ENCODE measurements at places on chromosomes 7 and 10.

- no peak for DNase-seq
Observed at GRCh38 chr10:73253225-73253555, 746 bp upstream of the MRPS16 start.

DNA sequence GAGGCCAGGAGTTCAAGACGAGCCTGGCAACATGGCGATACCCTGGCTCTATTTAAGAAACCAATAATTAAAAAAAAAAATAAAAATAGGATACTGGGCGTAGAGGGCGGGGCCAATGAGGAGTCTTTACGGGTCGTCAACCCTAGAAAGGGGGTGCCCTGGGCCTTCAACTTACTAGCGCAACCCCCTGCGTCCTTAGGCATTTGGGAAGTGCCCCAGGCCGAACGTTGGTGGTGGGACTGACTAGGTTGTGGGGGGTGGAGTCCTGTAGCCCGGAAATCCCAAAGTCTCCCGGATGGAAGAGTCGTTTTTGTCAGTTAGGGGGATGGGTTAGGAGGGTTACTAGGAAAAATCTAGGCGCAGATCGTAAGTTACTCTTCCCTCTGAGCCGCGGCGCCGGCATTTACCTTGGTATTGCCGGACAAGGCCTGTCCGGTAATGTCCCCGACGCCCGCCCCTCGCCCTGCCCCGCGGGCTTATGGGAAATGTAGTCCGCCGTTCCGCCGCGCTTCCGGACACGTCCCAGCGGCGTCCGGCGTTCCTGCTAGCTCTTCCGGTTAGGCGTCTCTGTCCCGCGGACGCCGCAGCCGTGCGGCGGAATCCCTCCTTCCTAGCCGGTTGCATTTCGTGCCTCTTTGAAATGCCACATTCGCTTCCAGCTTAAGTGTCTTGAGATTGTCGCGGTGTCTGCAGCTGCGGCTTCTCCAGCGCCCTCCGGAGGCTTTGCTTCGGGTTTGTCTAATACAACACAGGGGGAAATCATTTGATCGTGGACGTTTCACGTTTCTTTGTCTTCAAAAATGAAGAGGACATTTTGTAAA is 1.3 kb upstream of the ACBD5 start:
- DNase-seq = peak; percentile 89

- DNase-seq = no peak
Observed at GRCh38 chr10:11646450-11646849, 35.0 kb upstream of the USP6NL start.

DNA sequence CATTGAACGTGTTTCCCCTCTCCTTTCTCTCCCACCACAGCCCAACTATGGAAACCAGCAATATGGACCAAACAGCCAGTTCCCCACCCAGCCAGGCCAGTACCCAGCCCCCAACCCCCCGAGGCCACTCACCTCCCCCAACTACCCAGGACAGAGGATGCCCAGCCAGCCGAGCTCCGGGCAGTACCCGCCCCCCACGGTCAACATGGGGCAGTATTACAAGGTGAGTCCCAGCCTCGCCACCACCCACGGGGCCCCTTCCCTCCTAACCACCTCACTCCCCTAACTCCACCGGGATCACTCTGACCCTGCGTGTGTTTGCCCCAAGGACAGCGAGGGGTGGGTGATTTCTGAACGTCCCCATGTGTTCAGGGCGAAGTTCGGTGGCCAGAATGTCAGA is 50.8 kb upstream of the PPIF start:
- DNase-seq = no peak

- no peak for DNase-seq
Observed at GRCh38 chr7:158407581-158408317, 179.9 kb downstream of the PTPRN2 start.

DNA sequence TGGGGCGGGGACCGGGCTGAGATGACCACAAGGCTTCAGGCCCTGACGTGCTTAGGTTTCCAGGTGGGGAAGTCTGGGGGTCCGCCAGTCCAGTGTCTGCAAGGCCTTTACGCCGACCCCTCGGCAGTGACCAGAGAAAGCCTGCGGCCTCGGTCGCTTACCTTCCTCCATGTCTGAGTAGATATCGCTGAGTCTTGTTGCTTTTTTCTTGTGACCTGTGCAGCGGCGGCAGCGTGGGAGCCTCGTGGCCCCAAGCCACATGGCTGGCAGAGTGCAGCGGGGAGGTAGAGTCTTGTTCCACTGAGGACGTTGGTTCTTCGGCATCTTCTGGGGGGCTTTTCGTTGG is 329 bp downstream of the NOLC1 start:
- DNase-seq = no peak

- DNase-seq = no peak
Observed at GRCh38 chr10:121579656-121580055, 18.6 kb downstream of the FGFR2 start.

DNA sequence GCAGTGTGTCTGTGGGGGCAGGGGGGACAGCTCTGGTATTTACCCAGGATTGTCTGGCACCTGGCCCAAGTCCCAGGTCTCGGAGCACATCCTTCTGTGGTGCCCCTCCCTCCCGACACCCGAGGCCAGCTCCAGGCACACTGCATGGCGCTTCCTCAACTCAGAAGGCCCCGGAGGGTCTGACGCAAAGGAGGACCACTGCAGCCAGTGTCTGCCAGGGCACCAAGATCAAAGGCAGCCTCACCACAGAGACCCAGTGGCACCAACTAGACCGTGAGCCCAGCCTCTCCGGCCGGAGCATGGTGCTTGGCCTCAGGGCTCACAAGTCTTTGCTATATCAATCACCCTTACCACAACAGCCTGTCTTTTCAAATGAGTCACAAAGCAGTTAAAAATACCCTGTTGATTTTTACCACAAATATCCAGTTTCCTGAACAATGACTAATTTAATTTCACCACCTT is 99.3 kb upstream of the DDC start:
- DNase-seq = no peak

GRCh38 chr10:132142396-132143161 is 44.2 kb upstream of the DPYSL4 start:
- DNase-seq = no peak

- DNase-seq = no peak
Observed at GRCh38 chr7:132516042-132516840, 60.0 kb downstream of the PLXNA4 start.

DNA sequence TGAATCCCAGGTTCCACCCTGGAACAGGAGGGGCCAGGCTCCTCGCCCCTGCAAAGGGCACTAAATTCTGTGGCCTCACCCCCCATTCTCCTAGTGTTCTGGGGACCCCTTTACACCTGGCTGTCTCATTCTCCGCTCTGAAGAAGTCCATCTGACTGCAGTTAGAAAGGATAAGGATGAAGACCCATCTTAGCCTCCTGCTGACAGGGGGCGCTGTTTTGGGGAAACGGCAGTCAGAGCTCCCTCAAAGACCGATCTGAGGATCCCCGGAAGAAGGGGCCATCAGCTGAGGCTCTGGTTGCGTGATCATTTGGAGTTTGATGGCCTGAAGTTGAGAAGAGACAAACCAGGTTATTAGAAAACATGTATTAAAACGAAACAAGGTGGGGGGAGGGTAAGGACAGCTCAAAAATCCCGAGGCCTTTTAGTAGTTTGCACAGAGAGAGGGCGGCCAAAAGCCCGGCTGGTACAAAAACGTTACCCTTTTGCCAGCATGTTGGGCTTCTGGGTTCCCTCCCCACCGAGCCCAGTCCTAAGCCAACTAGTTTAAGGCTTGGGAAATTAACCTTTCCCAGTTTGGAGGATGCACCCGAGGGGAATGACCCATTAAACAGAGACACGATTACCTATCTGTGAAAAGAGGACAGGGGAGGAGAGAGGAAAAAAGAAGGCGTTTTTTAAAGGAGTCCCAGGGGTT is 102.8 kb downstream of the CHN2 start:
- DNase-seq = no peak

DNA sequence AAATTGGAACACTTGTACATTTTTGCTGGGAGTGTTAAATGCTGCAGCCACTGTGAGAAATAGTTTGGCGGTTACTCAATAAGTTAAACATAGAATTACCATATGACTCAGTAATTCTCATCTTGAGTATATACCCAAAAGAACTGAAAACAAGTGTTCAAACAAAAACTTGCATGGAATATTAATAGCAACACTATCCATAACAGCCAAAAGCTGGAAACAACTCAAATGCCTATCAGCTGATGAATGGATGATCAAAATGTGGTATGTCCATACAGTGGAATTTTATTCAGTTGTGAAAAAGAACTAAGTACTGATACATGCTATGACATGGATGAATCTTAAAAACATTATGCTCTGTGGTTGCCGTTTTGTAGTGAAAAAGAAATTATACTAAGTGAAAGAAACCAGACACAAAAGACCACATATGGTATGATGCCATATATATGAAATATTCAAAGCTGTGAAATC is 63.0 kb upstream of the SP4 start:
- no peak for DNase-seq

DNA sequence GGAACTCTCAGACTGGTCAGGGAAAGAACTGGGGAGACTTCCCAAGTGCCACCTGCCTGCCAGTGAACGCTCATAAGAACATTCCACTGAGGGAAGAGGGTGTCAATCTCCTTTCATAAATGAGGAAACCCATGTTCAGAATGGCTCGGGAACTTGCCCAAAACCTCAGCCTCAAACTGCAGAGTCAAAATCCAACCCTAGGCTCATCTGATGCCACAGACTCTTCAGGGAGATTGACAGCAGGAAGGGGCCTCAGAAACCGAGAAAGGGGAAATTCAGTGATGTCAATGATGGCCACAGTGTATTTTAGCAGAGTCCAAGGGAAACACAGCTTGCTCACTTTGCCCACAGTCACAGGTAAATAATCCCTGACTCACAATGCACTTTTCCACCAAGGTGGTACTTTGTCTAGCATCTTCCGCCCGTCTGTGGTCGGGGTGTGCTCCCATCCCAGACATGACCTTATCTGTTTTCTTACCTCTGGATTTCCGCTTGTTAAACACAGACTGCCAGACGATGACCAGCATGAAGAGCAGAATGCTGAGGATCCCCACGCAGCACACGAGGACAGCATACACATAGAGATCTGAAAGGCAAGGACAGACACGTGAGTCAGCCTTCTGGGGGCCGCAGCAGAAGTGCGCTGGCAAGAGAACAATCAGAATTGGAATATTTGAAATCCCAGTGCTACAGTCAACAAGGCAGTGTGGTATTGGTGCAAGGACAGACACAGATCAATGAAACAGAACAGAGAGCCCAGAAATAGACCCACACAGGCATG is 38.4 kb downstream of the VSTM4 start:
- DNase-seq = no peak

GRCh38 chr10:48939790-48940325 is at the start of gene LRRC18:
LRRC18 (minus strand) TSS chr10:48939840; CDS start chr10:48914155, 25,685 bp downstream.
- no peak for DNase-seq

GRCh38 chr7:98990356-98990755 is 112.0 kb downstream of the TRRAP start:
- no peak for DNase-seq

DNA sequence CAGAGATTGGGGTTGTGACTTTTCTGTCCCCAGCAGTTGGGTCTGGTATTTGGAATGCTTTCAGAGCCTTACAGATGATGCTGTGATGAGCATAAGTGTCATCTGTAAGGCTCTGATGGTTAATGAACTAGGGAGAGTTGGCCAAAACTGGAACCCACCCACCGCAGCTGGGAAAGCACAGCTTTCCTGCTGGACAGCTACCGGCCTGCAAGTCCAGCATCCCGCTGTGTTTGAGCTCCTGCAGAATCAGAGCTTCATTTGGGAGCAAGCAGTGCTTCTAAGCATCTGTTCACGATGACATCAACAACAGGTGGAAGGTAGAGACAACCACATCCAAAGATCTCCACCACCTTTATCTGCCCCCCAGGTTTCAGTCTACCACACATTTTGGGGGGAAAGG is 11.7 kb downstream of the UCN3 start:
- no peak for DNase-seq

- DNase-seq = no peak
Observed at GRCh38 chr10:46545861-46546590, 10.4 kb downstream of the GPRIN2 start.

All from NCI-H1048 (cell line).